ENCODE measurements at places on chromosomes 6 and 20. TPM values are rescaled to one million over a fixed set of nuclear protein-coding genes. Genes with fewer than 3 reads are reported as not detected.

- no peak for DNase-seq
Measured at GRCh38 chr20:19463597-19463996, 251.2 kb downstream of the SLC24A3 start.

Gene SIGLEC1
- total RNA-seq = 12.4 TPM

Gene C6orf58
- total RNA-seq = not detected

- no peak for DNase-seq
Measured at GRCh38 chr20:8780915-8781314, 288.0 kb upstream of the PLCB4 start.

DNA sequence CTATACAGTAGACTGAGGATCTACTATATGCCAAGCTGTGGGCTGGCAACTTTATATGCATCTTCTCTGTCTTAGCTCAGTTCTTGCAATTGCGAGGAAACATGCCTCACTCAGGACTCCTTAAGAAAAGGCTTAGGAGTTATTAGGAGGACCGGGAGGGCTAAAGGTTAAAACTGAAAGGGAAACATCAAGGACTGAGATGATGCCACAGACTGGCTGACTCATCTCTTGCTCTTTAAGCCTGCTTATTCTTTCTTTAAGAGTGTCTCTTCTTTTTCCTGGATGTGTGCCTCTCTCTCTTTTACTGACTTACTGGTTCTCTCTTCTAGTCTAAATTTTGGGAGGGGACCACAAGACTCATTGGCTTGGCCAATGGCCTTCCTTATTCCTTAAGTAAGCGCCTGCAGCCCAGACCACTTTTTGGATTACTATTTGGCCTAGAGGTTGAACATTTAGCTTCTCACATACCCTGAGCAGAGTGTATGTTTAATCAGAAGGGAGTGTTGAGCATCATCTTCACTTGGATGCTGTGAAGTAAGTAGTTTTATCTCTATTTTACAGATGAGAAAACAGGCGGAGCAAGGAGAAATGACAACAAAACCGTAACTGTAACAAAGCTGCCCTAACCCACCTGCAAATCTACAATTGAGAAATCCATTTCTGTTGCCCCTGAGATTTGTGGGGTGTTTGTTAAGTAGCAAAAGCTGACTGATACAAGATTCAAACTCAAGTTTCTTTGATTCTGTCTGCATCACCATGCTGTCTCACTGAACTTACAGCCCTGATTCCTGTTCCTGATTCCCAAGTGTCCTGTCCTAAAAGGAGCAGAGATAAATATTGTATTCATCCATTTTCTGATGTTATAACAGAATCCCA, 7.2 kb upstream of the SDC4 start:
- DNase-seq = no peak

Gene KCNK16
- not detected for total RNA-seq

DNA sequence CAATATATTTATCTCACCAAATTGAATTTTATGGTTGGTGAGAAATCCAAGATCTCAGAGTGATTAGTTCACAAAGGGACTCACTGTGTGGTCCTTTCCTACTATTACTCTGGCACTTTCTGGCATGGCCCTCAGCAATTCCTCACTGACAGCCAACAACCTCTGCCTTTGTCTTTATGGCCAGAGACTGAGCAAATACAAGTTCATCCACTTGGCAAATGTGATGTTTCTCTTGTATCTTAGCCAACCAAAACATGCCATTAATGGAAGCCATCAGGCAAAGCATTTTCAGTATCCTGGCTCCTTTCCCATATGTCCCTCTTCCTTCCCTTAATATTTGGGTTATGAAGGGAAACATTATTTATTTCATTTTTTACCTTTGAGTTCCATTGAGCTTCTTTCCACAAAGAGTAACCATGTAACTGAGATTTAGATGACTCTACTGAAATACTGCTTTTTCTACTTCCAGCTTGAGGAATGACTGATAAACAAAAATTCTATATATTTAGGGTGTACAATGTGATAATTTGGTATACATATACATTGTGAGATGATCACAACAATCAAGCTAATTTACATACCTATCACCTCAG, 30.8 kb upstream of the SMLR1 start:
- DNase-seq = no peak

DNA sequence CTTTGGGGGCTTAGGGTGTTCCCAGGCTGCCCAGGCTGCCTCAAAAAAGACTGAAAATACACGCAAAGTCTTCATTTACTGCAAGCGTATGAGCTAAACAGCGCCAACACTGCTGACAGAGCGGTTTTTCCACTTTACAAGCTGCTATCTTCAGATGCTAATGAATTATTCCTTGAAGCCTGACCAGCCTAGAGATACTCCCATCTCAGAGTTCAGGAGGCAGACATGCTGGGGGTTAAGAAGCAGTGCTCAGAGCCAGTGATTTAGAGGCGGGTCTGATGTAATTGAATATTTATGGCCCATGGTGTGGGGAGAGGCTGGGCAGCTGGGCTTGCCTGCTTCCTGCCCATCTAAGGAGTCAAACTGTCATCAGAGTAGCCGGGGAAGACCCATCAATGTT, 241.4 kb downstream of the SLC24A3 start:
- DNase-seq = no peak

DNA sequence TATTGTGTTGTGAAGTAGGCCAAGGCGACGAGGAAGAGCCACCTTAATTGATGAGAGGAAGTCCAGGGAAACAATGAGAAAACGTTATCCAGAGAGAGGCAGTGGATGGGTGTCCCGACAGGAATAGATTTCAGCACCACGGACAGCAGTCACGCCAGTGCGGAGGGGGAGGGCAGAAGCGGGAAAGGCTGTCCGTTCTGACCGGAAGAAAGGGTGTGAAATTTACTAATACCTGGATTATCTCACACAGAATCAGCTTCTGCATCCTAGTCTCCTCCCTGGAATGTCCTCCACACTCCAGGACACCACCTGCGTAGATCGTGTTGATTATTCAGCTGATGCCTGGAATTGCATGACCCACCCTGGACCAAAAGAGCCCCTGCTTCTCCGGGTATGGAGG, 7.4 kb upstream of the BPIFA3 start:
- peak; percentile 71 for DNase-seq

Gene TMEM217
- total RNA-seq = 1.9 TPM

GRCh38 chr6:10237298-10238038, 177.4 kb downstream of the TFAP2A start:
- DNase-seq = peak; percentile 20

Gene DDO
- 7.9 TPM for total RNA-seq

Gene MYL9
- 1,946 TPM for total RNA-seq

Gene IL17F
- not detected for total RNA-seq

GRCh38 chr6:13425943-13426931, 61.2 kb downstream of the GFOD1 start:
- no peak for DNase-seq

DNA sequence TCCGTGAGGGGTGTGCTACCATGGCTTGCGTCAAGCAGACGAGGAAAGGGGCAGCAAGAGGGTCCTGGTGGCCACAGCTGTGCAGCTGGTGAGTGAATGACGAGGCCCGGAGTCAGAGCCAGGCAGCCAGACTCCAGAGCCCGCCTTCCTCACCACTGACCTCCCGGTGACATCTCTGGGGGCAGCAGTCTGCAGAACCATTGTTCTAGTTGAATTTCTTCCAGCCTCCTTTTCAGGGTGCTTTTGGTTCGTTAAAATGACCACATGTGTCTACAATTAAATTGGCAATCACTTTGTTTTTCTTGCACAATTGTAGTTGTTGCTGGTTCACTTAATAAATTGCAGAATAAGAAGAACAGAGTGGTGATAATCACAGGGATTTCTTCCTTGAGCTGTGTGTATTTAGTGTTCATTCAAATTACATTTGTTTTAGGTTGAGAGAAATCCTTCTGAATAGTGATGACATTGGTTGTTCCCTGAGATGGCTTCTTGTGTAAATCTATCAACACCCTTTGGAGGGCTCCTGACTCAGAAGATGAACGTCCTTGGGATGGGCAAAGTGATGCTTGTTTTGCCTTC, 96.4 kb downstream of the TULP4 start:
- peak; percentile 76 for DNase-seq

- no peak for DNase-seq
Measured at GRCh38 chr6:52509281-52510212, 67.3 kb downstream of the TRAM2 start.

GRCh38 chr6:152135755-152136448, 328.4 kb downstream of the ESR1 start:
- DNase-seq = no peak

- DNase-seq = no peak
Measured at GRCh38 chr6:154539593-154540269, 29.2 kb upstream of the CNKSR3 start.

GRCh38 chr6:131685266-131685780, 15.9 kb downstream of the OR2A4 start:
- no peak for DNase-seq

- DNase-seq = no peak
Measured at GRCh38 chr6:125041740-125042459, 79.7 kb downstream of the RNF217 start.

GRCh38 chr6:11143394-11144371, 32.2 kb upstream of the ERVFRD-1 start:
- peak; percentile 81 for DNase-seq

GRCh38 chr6:37187321-37188022, 17.5 kb downstream of the PIM1 start:
- DNase-seq = no peak

GRCh38 chr6:168307015-168307694, 12.4 kb downstream of the DACT2 start:
- no peak for DNase-seq

- no peak for DNase-seq
Measured at GRCh38 chr20:48777821-48778220, 50.0 kb downstream of the PREX1 start.

GRCh38 chr20:64083804-64084684, at the start of gene LKAAEAR1:
TSS of gene LKAAEAR1 (minus strand) at chr20:64084398. CDS start at chr20:64084219, 179 bp downstream.
- DNase-seq = no peak

DNA sequence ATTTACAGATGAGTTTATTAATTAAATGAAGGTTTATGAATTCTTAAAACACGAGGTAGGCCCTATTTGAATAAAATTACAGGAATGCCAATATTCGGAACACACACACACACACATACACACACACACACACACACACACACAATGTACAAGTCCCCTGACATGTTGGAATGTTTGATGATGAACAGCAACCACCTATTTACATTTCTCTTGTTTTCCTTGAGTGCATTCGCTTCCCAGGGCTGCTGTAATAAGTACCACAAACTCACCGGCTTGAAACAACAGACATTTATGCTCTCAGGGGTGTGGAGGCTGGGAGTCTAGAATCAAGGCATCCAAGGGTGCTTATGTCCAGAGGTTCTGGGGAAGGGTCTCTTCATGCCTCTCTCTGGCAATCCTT, 90.3 kb downstream of the SLC22A3 start:
- no peak for DNase-seq

GRCh38 chr6:160424256-160424655, 76.1 kb downstream of the SLC22A3 start:
- no peak for DNase-seq

DNA sequence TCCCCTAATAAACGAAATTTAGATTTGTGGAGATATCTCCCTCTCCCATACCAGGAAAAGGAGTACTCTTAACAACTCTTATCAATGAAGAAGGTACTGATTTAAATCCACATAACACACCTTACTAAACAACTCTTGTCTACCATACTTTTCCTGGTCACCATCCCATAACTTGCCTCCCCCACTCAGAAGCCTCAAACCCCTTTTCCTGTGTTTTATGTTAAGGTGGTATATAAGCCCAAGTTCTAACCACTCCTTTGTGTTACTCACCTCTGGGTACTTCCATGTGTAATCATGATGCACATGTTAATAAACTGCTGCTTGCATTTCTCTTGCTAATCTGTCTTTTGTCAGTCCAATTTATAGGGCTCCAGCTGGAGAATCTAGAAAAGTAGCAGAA, 330.7 kb downstream of the CD83 start:
- no peak for DNase-seq

Gene ETV7
- 0.63 TPM for total RNA-seq

Data from left cardiac atrium (tissue), 4 donors.